GM12864 (cell line): ENCODE measurements at places on chromosomes 11 and 22.

GRCh38 chr22:40237241-40237640 lies 59.5 kb downstream of the TNRC6B start:
- no peak for DNase-seq

DNA sequence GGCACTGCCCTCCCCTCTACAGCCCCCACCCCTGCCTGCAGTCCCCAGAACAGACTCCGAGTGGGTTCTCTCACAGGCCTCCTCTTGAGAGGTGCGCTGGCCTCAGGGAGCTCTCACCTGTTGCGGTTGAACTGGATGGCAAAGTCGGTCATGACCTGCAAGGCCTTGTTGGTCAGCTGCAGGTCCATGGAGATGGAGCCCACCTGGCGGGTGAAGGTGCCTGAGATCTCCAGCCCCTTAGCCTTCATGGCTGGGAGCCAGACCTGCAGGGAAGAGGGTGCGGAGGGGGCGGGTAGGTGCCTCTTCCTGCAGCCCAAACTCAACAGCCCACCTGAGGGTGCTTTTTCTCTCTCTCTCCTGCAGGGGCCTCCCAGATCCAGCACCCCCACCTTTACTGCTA lies 18.7 kb upstream of the RASL10A start:
- DNase-seq = no peak

DNA sequence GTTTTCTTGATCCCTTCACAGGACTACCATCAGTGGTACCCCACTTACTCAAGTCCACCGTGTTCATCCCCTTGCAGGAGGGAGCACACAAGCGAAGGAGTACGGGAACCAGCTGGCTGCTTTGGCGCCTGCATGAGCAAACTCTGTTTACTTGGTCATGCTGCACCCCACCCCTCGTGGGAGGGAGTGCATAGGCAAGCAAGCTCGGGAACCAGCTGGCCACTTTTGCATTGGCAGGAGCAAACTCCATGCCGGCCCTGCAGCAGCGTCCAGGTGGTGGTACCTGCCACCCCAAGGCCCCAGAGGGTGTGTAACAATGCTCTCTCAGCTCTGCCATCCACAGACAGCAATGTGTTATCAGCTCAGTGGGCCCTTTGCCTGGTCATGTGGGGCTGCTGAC lies 737.8 kb downstream of the FAM181B start:
- DNase-seq = no peak

- no peak for DNase-seq
Observed at GRCh38 chr22:48825802-48826520, 1001.7 kb downstream of the BRD1 start.

GRCh38 chr22:27962268-27963044 lies 43.4 kb upstream of the PITPNB start:
- DNase-seq = no peak

DNA sequence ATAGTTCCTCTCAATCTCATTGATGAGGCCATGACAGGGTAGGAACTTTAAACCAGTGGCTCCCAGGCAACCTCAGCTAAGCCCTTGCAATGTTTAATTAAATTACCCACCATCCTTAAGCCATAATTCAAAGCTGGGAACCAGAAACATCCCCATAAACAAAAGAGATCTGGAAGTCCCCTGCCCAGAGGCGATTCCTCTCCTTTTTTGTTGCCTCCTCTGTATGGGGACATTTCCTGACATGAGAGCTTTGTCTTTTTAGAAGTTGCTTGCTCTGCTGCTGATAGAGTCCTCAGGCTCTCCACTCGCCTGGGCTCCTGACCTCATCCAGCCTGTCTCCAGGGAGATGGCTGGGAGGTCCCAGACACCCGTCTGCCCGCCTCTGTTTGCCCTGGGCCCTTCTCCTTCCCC lies 3.2 kb downstream of the DTX4 start:
- no peak for DNase-seq

DNA sequence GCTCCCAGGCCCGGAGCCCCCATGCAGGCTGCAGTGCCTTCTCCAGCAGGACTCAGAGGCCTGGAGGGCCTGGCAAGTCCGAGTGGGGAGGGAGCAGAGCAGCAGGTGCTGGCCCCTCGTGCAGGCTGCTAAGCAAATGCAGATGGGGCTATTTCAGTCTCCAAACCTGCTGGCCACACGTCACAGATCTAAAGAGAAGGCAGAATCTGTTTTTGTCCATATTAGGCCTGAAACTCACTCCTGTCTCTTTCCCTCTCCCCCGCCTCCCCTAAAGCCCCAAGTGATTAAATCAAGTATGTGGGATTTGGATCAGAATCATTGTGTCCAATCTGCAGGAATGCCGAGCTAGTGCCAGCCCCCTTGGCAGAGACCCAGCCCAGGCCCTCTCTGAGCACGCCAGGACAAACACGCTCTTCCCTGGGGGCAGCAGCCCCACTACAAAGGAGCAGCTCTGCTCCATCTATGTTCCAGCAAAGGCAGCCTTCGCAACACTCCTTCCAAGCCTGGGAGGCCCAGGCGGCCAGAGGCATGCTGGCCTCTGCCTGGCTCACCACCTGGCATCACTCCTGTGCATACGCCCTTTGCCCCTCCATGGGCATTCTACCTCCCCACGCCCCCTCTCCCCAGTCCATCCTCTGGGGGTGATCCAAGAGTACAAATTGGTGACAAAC lies 26.5 kb downstream of the RPL27A start:
- no peak for DNase-seq

GRCh38 chr11:68089679-68090078 lies 31.5 kb downstream of the CHKA start:
- no peak for DNase-seq

GRCh38 chr11:83571302-83571701 lies 285.1 kb upstream of the CCDC90B start:
- no peak for DNase-seq

GRCh38 chr22:36144886-36145541 lies 15.5 kb downstream of the APOL3 start:
- DNase-seq = no peak

- no peak for DNase-seq
Observed at GRCh38 chr11:44851496-44851895, 99.2 kb downstream of the TP53I11 start.

DNA sequence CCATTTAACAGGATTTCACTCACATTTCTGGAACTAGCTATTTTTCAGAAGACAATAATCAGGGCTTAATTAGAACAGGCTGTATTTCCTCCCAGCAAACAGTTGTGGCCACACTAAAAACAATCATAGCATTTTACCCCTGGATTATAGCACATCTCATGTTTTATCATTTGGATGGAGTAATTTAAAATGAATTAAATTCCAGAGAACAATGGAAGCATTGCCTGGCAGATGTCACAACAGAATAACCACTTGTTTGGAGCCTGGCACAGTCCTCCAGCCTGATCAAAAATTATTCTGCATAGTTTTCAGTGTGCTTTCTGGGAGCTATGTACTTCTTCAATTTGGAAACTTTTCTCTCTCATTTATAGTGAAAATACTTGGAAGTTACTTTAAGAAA lies 9.2 kb downstream of the PRSS23 start:
- DNase-seq = no peak

GRCh38 chr11:105719073-105719822 lies 109.4 kb downstream of the GRIA4 start:
- DNase-seq = no peak

DNA sequence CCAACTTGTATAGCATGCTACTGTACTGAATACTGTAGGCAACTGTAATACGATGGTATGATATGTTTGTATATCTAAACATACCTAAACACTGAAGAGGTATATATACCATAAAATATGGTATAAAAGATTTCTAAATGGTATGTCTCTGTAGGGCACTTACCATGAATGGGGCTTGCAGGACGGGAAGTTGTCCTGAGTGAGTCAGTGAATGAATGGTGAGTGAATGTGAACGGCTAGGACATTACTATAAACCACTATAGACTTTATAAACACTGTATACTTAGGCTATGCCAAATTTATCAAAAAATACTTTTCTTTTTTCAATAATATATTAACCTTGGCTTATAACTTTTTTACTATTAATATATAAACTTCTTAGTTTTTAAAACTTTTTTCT lies 66.8 kb downstream of the ZC3H12C start:
- DNase-seq = no peak

GRCh38 chr11:47980907-47981621 lies 705 bp downstream of the PTPRJ start:
- no peak for DNase-seq

- no peak for DNase-seq
Observed at GRCh38 chr11:33333816-33334215, 76.6 kb downstream of the HIPK3 start.

DNA sequence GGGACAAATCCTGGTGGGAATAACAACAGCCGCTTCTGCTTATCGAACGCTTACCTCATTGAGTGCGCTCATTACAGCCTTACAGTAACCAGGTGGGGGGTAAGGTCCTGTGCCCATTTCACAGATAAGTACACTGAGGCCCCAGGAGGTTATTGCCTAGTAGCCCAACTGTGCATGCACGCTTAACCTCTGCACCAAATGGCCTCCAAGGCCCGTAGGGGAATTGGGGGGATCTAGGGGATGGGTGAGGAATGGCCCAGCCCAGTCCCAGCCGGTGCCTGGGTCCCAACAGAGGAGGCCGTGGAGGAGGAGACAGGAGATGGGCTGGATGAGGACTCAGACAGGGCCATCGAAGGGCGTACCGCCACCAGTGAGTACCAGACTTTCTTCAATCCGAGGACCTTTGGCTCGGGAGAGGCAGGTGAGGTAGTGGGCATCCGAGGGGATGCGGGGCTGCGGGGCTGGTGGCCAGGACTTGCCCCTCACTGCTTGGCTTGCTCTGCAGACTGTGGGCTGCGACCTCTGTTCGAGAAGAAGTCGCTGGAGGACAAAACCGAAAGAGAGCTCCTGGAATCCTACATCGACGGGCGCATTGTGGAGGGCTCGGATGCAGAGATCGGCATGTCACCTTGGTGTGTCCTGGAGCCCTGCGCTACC lies 7.3 kb downstream of the F2 start:
- DNase-seq = no peak

DNA sequence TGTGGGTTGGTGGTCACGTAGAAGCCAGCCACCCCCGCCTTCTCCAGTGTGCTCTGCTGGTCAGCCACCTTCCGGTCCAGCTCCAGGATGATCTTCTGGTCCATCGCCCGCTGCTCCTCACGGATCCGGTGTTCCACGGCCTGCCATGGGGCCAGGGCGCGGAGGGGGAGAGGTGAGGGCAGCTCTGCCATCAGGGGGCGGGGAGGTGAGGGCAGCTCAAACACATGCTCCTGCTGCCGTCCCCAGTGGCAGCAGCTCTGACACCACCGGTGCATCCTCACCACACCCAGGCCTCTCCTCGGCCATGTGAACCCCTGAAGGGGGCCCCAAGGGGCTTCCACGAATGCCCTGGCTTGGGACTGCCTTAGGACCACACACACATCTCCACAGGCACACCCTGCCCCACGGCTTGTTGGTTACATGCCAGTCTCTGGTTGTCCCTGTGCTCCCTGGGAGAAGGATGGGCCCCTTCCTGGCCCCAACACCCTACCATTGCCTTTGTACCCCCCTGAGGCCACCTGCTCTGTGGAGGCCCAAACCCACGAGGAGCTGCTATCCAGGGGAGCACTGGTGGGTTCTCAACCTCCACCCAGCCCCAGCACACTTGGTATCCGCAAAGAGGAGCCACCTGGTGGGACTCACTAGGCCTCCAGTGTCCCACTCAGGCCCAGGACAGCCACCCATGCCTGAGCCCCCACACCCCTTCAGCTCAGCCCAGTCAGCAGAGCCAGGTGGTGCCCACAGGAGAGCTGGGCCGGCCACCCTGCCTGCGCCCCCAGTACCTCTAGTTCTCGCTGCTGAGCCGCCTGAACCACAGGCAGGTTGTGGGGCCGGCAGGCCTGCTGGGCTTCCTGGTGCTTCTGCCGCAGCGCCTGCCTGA lies 4.3 kb downstream of the DGCR6L start:
- no peak for DNase-seq

GRCh38 chr22:49046546-49047361 lies 780.9 kb downstream of the BRD1 start:
- peak; percentile 1 for DNase-seq

GRCh38 chr11:62917906-62918502 lies 3.2 kb downstream of the CHRM1 start:
- no peak for DNase-seq

DNA sequence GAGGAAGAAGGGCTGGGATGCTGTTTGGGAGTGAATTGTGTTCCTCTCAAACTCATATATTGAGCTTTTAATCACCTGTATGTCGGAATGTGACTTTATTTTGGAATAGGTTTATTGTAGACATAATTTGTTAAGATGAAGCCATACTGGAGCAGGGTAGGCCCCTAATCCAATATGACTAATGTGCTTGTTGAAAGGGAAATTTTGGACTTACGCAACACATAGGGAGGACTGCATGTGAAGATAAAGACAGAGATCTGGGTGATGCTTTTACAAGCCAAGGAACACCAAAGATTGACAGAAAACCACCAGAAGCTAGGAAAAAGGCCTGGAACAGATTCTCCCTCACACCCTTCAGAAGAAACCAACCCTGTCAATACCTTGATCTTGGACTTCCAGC lies 43.2 kb upstream of the OVCH2 start:
- DNase-seq = no peak

DNA sequence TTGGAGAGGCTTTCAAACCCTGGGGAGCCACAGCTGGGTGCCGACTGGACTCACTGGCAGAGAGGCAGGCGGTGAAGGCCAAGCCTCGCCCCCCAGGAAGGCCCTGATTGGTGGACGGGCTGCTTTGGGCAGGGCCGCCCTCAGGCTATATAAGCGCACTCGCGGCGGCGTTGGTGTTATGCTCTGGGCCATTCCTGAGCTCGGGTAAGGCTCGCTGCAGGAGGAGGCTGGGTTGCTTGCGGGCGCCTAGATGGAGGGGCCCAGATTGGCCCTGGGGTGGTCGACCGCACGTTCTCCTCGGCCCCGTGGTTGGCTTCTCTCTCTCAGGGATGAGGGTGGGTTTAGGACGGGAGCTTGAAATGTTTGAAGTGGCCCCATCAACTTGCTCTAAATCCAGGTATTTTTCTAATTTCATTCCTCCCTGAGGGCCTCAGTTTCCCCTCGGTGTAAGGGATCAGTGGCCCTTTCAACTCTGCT lies at the start of gene SPDYC:
SPDYC (plus strand) TSS at position 176 of the 477 bp plus-strand sequence. CDS start 1,125 bp downstream, outside the sequence.
- no peak for DNase-seq

GRCh38 chr11:106706355-106706754 lies 311.9 kb downstream of the GUCY1A2 start:
- no peak for DNase-seq

DNA sequence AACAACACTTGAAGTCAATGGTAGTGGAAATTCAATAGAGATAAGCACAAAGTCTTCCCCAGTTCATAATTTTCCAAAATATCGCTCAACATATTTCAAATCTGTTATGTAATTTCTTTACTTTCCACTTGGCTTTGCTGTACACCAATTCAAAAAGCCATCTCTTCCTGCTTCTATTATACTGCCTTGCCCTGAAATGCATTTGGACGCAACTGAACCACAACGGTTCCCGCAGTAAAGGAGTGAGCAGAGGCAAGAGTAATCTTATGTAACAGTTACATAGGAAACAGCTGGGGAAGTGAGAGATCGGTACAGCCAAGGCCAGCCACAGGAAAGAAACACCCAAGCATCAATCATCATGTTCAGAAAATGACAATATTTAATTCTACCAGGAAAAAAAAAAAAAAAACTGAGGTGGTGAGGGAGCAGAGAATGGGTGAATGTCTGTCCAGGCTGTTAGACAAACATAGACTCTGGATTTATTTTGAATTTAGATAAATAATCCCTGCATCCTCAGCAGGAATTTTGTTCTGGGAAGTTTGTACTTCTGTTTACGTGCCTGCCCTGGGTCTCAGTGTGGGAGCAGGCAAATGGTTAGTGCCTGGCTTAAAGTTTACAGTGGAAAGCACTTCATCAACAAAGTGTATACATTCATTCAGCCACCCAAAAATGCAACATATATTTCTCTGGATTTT lies 392.2 kb downstream of the ETS1 start:
- no peak for DNase-seq

- DNase-seq = no peak
Observed at GRCh38 chr11:95307286-95307685, 76.3 kb upstream of the SESN3 start.
